ENCODE measurements at places on chromosomes 13 and 19. TPM values are rescaled to one million over a fixed set of nuclear protein-coding genes. Genes with fewer than 3 reads are reported as not detected.

The FXYD1 gene
- 25.4 TPM for polyA plus RNA-seq

- DNase-seq = no peak
Measured at GRCh38 chr13:27925220-27925991, 5.6 kb downstream of the PDX1 start.

DNA sequence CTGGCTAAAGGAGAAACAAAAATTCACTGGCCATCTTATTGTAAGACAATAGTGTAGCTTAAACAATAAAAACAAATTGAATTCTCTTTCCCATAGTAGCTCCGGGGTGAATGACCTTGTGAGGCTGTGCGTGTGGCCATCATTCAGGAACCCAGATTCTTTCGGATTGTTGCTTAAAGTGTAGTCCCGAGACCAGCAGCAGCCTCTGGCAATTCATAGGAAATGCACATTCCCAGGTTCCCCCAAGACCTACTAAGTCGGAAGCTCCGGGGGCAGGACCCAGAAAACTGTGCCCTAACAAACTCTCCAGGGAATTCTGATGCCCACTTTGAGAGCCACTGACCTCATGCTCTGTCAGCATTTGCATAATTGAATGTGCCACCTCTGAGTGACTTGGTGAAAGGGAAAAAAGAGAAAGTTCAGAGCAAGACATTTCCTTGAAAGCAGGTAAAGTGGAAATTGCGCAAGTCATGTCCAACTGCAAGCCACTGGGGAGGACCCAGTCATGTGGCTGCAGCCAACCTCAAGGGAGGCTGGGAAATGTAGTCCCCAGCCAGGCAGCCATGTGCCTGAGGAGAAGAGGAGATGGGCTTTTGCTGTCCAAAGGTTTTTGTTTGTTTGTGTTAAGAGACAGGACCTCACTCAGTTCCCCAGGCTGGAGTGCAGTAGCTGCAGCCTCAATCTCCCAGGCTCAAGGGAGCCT lies 50.7 kb upstream of the PNMA8B start:
- DNase-seq = no peak

GRCh38 chr13:21138561-21138960 lies 37.8 kb downstream of the SKA3 start:
- no peak for DNase-seq

The FUT3 gene
- 0.56 TPM for polyA plus RNA-seq

DNA sequence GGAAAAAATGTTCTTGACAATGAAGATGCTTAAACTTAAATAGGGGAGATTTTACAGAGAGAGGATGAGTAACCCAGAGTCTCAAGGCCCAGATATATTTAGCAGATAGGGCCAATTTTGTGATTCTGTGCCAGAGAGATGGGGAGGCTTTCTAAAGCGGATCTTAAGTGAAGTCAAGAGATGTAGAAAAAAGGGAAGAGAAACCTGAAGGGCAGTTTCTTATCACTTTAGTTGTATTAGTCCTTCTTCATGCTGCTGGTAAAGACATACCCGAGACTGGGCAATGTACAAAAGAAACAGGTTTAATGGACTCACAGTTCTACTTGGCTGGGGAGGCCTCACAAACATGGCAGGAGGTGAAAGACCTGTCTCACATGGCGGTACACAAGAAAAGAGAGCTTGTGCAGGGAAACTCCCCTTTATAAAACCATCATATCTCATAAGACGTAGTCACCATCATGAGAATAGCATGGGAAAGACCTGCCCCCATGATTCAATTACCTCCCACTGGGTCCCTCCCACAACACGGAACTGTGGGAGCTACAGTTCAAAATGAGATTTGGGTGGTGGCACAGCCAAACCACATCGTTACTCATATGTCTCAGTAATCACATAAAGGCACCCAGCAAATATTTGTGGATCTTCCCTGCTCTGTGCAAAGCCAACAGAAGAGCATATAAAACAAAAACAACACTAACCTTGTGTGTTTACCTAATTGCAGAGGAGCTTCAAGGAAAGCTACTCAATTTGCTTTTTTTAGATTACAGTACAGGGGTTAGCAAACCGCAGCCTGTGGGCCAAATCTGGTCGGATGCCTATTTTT lies 102.6 kb upstream of the MYCBP2 start:
- DNase-seq = no peak

DNA sequence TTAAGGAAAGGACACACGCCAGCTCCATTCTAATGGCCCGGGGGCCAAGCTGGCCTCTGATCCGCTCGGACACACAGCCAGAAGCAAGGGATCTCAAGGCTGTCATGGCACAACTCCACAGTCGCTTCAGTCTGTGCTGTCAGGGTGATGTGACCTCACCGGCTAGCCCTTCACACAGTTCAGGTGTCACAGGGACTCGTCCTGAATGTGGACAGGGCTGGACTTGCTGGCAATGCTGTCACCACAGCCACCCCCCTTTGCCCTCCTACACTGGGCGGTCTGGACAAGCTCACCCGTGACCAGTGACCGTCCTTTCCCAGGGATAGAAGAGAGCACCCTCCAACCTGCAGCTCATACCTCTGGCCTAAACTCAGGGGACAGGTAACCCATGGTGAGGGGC lies 15.2 kb downstream of the SUGP1 start:
- DNase-seq = no peak

The ZNF682 gene
- 16.3 TPM for polyA plus RNA-seq

The KCNJ14 gene
- polyA plus RNA-seq = 0.69 TPM

DNA sequence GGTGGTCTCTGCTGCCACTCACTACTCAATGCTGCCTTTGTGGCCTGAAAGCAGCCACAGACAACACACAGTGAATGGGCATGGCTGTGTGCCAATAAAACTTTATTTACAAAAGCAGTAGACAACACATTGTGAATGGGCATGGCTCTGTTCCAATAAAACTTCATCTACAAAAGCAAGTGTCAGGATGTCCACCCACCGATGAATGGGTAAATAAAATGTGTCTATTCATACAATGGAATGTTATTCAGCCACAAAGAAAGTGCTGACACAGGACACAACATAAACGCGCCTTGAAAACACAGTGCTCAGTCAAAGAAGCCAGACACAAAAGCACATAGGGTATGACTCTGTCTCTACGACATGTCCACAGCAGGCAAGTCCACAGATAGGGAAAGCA lies 20.1 kb downstream of the ZSCAN5A start:
- no peak for DNase-seq

The PSG4 gene
- polyA plus RNA-seq = 0.09 TPM
